Fibroblast of pulmonary artery (primary cell): ENCODE measurements at places on chromosomes 7 and 10.

DNA sequence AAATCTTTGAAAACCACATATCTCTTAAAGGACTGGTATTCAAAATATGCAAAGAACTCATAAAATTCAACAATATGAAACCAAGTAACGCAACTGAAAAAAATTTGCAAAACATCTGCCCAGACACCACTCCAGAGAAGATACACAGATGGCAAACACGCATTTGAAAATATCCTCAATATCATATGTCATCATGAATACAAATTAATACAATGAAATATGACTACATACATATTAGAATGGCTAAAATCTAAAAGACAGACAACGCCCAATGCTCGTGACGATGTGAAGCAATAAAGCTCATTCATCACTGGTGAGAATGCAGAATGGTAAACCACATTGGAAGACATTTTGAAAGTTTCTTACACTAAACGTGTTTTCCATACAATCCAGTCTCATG lies 770.1 kb upstream of the CELF2 start:
- no peak for DNase-seq

GRCh38 chr7:112383671-112384417 lies 66.4 kb upstream of the IFRD1 start:
- DNase-seq: peak; percentile 34

DNA sequence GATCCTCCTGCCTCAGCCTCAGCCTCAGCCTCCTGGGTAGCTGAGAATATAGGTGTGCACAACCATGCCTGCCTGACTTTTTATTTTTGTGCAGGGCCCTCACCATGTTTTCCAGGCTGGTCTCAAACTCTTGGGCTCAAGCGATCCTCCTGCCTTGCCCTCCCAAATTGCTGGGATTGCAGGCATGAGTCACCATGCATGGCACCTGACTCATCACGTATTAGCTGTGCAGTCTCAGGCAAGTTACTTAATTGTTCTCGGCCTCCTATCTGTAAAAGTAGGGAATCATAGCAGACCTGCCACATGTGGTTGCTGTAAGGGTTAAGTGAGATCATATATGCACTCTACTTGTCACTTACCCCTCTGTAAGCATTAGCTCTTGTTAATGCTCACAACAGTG lies 117.2 kb downstream of the ANLN start:
- peak; percentile 21 for DNase-seq

GRCh38 chr7:98982686-98983085 lies 104.4 kb downstream of the TRRAP start:
- DNase-seq: no peak

GRCh38 chr7:39664057-39664456 lies 40.7 kb downstream of the RALA start:
- DNase-seq: no peak

DNA sequence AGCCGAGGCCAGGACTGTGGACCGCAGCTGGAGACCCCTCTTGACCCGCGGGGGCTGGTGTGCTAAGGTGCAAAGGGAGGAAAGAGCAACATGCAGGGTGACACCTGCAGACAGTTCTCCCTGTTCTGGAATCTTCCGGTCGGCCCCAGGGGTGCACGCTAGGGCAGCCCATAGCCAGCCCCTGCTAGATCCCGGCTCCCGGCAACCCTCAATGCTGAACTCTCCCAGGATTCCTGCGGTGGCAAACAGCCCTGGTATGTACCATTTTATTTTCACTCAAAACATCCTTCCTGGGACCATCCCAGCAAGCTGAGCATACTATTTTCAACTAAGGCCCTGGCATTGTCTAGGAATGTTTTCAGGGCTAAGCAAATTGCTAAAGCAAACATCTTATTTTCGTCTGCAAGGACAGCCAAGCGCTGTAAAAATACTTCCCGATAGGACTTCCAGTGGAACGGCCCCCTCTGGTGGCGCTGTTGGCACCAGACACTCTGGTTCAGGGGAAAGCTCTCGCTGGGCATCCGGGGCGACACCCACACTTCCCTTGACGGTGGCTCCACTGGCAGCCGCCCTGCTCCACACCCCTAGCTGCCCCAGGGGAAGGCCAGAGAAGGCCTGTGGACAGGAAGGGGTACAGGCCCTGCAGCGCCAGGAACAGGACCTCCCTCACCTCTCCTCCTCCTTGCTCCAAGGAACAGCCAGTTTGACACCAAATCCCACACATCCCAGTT lies 99.4 kb downstream of the CTBP2 start:
- DNase-seq: peak; percentile 81

GRCh38 chr7:106289848-106290247 lies 5.1 kb upstream of the NAMPT start:
- peak; percentile 54 for DNase-seq

DNA sequence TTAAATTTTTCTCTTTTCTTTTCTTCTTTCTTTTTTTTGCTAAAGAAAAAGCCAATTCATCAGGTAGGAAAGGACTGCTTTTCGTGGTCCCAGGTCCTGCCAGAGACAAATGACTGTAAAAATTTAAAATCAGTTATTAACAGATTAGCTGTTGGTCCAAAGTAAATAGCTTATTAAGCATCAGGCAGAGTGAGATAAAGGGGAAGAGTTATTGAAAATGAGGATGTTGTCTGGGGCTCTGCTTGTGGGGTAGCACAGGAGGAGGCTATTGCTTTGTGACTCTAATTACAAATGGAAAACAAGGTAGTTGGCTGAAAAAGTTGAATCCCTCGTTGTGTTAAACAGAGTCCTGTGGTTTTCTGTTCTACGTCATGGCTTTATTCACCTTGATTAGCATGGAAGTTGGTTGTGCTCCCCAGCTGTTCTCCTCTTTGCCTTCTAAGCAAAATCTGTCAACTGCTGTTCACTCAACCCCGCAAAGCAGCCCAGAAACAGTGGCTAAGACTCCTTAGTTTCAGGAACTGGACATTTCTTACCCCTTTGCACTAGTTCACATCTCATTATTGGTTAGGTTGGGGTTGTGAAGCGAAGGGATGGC lies 128.9 kb downstream of the SNX10 start:
- no peak for DNase-seq

DNA sequence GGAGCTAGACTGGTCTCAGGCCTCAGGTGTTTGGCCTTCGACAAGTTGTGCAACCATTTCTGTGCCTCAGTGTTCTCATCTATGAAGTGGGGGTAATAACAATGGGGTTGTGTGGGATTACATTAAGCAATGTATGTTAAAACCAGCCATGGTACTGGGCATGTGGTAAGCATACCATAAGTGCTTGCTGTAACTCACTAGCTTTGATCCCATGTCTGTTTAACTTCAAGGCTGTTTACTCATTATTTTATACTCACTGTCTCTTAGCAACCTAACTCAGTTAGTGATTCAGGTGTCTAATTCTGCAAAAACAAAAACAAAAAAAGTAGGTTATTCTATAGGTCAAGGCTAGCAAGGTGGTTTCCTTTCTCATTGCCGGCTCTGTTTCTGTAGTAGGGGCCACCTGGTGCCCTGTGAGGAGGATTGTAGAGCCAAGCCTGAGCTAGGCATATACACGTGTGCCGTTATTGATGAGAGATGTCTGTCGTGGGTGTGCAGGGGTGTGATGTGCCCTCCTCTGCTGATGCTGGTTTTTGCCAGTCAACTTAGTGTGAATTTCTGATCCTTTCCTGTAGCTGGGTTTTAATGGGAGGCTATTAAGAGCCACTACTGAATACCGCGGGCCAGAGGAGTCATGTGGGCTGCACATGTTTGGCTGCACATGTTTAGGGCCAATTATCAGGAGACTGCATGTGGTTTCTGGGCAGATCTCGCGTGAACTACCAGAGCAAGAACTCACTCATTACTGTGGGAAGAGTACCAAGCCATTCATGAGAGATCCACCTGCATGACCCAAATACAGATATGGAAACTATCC lies 56.2 kb downstream of the EEPD1 start:
- DNase-seq: peak; percentile 8

- peak; percentile 59 for DNase-seq
These were observed 68.6 kb downstream of the MMRN2 start for GRCh38 chr10:86888585-86889381.

DNA sequence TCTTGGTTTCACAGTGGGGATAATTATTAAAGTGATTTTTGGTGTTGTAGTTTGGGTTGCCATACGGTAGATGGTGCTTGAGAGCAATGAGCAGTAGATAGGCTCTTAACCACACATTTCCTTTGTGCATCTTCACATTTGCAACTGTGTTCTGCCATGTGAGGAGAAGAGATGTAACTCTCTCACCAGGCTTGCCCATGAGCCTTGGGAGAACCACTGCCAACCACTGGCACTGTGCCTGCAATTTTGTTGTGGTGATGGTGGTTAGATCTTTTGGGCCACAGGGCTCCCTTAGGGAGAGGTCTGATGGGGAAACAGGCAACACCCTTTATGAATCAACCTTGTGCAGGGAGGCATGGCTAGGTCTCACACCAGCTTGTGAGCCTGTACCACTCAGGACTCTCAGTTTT lies 204.3 kb downstream of the CCDC7 start:
- DNase-seq: peak; percentile 1

- no peak for DNase-seq
These were observed 1004.9 kb upstream of the POT1 start for GRCh38 chr7:125934539-125934938.

GRCh38 chr7:74355091-74355490 lies 65.9 kb downstream of the CLIP2 start:
- DNase-seq: peak; percentile 91

DNA sequence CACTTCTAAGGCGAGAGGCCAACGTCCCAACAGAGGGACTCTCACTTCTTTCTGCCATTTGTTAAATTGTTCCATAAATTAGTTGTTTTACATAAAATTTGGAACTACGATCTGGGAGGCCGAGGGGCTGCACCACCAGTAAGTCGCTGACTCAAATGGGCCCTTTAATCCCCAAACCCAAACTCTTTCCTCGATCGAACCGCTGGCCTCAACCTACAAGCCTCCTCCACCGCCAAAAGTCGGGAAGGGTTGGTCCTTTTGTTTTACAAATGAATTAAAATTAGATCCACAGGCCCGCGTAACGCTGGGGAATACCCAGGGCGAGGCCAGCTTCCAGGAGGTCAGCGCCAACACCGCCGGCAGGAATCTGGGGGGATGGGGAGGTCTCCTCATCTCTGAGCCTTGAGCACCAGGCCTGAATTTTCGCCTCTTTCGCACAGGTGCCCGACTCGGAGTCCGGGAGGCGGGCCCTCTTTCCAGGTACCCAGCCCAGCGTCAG lies 1.2 kb upstream of the FOXI2 start:
- DNase-seq: no peak

GRCh38 chr7:70505468-70505867 lies 626.5 kb upstream of the GALNT17 start:
- no peak for DNase-seq

- no peak for DNase-seq
These were observed 29.2 kb downstream of the ANXA8 start for GRCh38 chr10:47454780-47455058.

DNA sequence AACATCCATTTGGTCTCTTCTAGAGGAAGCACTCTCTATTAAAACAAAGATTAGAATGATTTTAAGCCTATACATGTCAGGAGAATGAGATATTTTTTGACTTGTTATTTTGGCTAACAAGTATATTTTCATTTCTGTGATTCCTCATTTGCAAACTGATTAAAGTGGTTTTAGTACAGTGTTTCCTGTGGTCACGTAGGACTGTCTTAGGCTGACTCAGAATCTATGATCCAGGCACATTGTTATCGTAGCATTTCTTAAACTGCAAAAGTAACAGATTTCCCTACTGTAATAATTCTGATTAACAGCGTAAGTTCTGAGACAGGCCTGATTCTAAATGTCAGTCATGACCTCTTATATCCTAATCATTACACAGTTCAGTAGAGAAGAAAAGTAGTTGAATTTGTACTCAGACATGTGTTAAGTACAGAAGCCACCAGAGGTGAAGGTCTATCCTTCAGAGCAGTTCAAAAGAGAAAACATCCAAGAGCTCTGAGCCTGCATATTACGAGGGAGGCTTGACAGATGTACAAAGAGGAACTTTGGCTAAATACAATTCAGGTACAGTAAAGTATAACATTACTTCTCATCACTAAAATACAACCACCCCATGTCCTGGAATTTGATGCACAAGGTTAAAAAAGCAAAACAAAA lies 124.1 kb upstream of the TEX47 start:
- no peak for DNase-seq

- no peak for DNase-seq
These were observed 255.4 kb downstream of the PRPF18 start for GRCh38 chr10:13842117-13842516.

DNA sequence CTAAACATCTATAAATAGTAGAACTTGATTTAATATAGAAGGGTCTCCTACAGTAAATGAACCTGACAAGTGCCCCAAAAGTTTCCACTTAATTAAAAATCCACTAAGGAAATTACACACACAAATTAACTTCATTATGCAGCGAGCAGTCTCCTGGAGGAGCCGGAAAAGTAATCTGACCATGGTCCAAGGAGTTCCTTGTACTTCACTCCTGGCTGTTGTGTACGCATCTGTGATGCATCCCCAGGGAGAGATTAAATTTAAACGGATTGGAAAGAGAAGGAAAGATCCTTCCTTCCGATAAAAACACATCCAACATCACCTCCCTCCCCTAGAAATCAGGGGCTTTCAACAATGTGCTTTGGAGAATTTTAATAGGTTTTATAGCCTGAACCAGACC lies 85.5 kb downstream of the PARD3 start:
- DNase-seq: no peak

DNA sequence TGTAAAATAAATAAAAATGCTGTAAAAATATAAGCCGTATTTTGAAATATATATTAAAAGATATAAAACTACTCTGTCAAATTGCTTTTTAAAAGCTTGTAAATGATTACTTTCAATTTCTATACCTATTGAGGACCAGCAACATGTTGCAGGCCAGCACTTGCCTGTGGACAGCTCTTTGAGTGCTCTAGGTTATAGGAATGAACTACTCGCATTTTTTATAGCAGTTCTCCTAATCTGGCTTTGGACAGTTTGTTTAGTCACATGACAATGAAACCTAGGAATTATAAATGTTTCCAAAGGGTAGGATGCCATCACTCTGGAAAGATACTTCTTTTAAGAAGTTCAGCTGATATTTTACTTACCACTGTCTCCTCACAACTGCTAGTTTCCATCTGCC lies 117.7 kb upstream of the PTPRZ1 start:
- DNase-seq: peak; percentile 4

DNA sequence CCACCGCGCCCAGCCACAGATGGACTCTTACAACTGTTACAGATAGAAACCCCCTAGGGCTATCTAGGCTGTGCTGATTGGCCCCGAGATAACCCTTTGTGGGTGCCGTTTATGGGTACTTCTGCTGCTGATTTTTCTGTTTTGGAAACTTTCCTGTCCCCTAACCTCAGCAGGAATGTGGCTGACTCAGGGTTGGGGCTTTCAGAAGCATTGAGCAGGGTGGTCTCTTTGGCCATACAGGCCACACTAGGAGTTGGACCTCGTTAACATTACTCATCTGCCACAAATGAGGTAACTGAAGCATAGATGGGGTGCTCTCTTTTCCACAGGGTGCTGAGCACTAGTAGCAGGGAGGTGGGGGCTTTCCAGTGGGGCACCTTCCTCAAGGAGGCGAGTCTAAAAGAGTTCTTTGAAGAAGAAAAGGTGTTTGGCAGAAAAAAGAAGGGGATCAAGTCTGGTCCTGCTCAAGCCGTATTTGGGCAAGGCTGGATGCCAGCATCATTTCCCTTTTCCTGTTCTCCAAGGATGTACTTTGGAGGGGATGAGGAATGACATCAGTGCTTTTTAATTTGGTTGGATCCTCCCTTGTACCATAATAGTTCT lies 6.4 kb downstream of the ZSCAN25 start:
- no peak for DNase-seq
